ENCODE measurements at places on chromosomes 7 and 10.

GRCh38 chr7:78368771-78369170, 570.2 kb downstream of the PHTF2 start:
- DNase-seq, result no peak

GRCh38 chr10:66746711-66747110, 179.1 kb upstream of the LRRTM3 start:
- no peak for DNase-seq

GRCh38 chr7:93902777-93903423, 3.5 kb upstream of the GNGT1 start:
- no peak for DNase-seq

DNA sequence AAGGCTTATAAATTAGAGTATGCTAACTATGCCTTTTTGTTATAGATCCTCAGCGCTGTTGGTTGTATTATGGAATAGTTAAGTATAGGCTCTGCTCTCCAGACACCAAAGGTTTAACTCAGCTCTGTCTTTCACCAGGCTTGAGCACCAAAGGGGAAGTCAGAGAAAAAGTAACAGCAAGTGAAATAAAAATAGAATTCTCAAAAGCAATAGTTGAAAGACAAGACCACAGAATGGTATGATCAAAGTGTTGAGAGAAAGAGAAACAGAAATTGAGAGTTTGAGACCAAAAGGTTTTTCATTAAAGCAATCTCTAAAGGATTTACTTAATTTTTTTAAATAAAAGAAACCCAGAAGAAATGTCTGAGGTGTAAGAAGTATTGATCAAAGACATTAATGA, 529.8 kb upstream of the C7orf33 start:
- no peak for DNase-seq

- no peak for DNase-seq
Observed at GRCh38 chr10:101172741-101173140, 41.6 kb downstream of the TLX1 start.
